Type B pancreatic cell (in vitro differentiated cells): ENCODE measurements at places on chromosomes 16 and 17. TPM values are rescaled to one million over a fixed set of nuclear protein-coding genes. Genes with fewer than 3 reads are reported as not detected.

DNA sequence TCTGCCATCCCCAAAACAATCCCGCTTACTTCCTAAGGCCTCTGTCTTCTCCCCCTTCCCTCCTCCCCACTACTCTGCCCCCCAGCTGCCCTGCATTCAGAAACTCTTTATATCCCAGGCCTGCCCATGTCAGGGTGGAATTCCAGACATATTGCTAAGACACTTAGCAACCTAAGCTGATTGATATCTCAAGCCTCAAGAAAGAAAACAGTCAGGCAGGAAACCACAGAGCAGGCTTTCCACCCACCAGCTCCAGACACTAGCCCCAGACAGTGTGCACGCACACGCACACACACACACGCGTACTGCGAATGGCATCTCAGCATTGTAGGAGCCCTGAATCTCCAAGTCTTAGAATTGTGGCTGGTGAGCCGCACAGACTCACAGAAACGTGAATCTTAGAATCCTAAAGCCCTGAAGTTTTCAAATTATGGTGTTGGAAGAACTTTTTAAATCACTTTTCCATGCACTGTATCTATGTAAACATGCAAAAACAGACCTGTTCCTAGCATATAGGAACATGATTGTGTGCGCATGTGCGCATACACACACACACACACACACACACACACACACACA lies 8.8 kb upstream of the LPCAT2 start:
- peak overlapping the region; percentile 44 for H3K4me3 ChIP-seq
- H3K36me3 ChIP-seq, result peaks cover 3% of the 10 kb centered on the region
- peaks cover 34% of the 10 kb centered on the region for H3K4me1 ChIP-seq
- no peak for DNase-seq
- H3K27me3 ChIP-seq, result no peaks in the 10 kb centered on the region

SPNS3 gene
- 0.31 and 0.34 TPM in 2 replicates for total RNA-seq

DNA sequence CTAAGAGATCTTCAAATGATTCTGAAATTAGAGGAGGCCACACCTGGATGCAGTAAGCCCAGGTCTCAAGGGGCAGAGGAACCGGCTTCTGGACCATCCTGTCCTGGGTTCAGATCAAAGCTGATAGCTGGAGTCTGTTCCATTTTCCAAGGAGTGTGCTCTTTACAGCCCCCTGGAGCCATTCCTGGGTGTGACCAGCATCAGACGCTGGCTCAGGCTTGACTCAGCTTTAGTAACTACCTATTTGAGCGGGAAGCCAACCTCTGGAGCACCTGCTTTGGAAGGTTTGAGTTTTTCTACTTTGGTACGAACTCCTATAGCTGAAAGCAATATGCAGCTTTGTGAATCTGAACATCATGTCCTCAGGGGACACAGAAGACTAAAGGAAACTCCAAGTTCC lies 12.9 kb upstream of the BBS2 start:
- no peaks in the 10 kb centered on the region for H3K36me3 ChIP-seq
- no peak for DNase-seq
- H3K27me3 ChIP-seq, result peaks cover 44% of the 10 kb centered on the region
- no peaks in the 10 kb centered on the region for H3K4me1 ChIP-seq
- no peak overlapping the region for H3K4me3 ChIP-seq

DNA sequence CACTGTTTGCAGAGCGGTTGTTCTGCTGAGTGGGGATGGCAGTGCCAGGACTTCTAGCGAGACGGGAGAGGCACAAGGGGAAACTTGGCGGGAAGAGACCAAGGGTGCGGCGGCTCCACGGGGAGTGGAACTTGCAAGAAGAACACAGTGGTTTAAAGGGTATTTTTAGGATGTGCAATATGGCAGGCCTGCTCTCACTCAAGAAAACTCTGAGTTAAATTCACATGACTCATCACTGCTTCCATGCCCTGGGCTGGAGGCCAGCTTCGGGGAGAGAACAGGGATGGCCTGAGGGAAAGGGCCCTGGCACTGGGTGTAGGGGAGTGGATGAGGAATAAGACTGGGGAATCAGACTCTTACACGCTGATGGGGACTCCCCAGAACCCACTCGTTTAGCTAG lies 13.3 kb upstream of the CD300LD start:
- H3K36me3 ChIP-seq, result no peaks in the 10 kb centered on the region
- H3K4me1 ChIP-seq, result no peaks in the 10 kb centered on the region
- no peak overlapping the region for H3K4me3 ChIP-seq

DNA sequence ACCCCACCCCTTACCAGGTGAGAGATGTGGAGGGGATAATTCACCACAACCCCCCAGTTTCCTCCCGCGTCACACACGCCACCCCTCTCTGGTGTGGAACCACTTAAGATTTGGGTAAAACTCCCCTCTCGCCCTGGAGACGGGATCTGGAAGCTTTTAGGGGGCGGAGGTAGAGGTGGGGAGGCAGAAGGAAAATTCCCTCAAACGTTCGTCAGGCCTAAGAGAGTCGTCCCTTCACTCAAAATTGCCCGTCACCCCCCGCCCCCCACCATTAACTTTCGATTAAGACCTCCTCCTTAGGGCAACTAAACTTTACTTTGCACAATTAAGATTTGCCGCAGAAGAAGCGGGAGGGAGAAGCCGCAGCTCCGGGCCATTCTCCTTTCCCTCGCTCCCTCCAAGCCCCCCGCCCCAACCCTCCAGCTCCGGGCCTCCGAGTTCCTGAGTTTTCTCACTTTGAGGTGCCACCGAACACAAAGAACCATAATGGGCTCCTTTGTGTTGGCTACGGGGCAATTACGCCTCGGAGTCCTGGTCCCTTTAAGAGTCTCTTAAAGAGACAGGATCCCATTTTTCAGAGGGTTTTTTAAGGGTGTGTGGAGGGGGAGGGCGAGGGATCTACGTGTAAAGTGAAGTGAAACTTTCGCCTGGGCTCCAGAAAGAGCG lies 985 bp upstream of the FZD2 start:
- DNase-seq, result peak; percentile 78
- H3K4me1 ChIP-seq, result peaks cover 40% of the 10 kb centered on the region
- peaks cover 40% of the 10 kb centered on the region for H3K27me3 ChIP-seq
- H3K27ac ChIP-seq, result peak overlapping the region; percentile 96

- no peak overlapping the region for H3K27ac ChIP-seq
- H3K4me1 ChIP-seq, result peaks cover 4% of the 10 kb centered on the region
- no peak for DNase-seq
- H3K36me3 ChIP-seq, result no peaks in the 10 kb centered on the region
- H3K4me3 ChIP-seq, result no peak overlapping the region
- H3K27me3 ChIP-seq, result no peaks in the 10 kb centered on the region
Observed at GRCh38 chr17:17613708-17614114, 22.2 kb upstream of the PEMT start.

CD300LG gene
- total RNA-seq, result not detected in 2 replicates

GRCh38 chr17:42294469-42295398 lies 6.4 kb downstream of the STAT5A start:
- no peak overlapping the region for H3K27ac ChIP-seq
- H3K4me1 ChIP-seq, result peaks cover 7% of the 10 kb centered on the region
- no peak for DNase-seq
- H3K36me3 ChIP-seq, result no peaks in the 10 kb centered on the region
